Esophagus muscularis mucosa (tissue), 4 donors: ENCODE measurements at places on chromosomes 12 and 14. TPM values are rescaled to one million over a fixed set of nuclear protein-coding genes. Genes with fewer than 3 reads are reported as not detected.

Gene KRT82
- not detected for total RNA-seq

GRCh38 chr14:59313144-59313651, 124.7 kb downstream of the DAAM1 start:
- H3K27me3 ChIP-seq, result no peaks in the 10 kb centered on the region
- H3K36me3 ChIP-seq, result no peaks in the 10 kb centered on the region
- DNase-seq, result no peak

DNA sequence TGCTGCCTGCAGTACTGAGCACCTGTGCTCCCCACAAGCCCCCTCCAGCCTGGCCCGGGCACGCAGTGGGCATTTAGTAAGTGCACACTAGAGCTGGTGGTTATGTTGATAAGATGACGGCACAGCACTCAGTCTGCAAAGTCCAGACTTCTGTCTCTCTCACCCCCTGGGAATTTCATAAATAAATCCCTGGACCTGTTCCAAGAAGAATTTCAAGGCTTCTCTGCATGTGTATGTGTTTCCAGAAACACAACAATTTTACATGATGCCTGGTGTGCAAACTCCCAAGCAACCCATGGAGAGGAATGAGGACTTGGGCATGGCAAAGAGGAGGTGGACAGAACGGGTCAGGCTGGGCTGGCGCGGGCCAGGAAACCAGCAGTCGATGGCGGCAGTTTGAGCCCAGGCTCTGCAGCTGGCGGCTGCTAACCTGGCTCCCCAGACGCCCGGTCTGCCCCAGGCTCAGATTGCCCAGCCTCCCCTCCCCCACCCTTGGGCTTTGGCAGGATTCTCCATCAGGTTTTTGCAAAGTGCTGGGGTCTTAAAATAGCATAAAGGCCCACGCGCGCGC, 10.4 kb upstream of the ACVR1B start:
- DNase-seq, result no peak
- no peaks in the 10 kb centered on the region for H3K36me3 ChIP-seq
- H3K4me3 ChIP-seq, result no peak overlapping the region
- no peak overlapping the region for H3K27ac ChIP-seq
- no peaks in the 10 kb centered on the region for H3K4me1 ChIP-seq

- no peak overlapping the region for H3K4me3 ChIP-seq
- DNase-seq, result no peak
- H3K27me3 ChIP-seq, result no peaks in the 10 kb centered on the region
These were observed 220.5 kb downstream of the SEC23A start for GRCh38 chr14:38882533-38882932.

DNA sequence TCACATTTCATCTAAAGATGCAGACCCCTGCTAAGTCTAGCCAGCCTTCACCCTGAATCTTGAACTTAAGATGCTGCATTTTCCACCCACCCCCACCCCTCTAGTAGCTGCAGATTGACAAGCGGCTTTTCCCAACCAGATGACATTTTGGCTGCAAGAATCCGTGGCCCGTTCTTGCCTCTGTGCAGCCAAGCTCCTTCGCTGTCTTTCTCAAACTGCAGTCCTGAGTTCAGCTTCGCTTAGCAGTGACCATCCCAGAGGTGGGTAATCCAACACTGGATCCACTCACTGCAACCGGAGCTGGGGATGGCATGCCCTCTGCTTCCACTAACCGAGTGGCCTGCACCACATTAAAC, 765 bp upstream of the NFYB start:
- no peaks in the 10 kb centered on the region for H3K27me3 ChIP-seq
- H3K4me1 ChIP-seq, result peaks cover 24% of the 10 kb centered on the region
- DNase-seq, result no peak
- peak overlapping the region; percentile 95 for H3K27ac ChIP-seq

DNA sequence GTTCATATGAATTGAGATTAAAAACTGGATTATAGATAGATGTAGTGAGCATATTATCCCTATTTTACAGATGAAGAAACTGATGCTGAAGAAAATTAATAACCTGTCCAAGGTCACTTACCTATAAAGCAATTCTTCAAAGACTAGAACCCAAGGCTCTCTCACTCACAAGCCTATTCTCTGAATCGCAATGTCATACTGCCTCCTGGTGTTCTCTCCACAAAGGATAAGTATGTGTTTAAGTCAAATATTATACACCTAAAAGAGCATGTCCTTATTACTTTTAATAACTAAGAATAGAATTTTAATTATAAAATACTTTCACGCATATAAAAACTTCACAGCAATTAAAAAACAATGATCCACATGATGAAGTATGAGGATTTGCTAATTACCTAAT, 721.3 kb upstream of the USP15 start:
- no peaks in the 10 kb centered on the region for H3K27me3 ChIP-seq
- H3K4me1 ChIP-seq, result peaks cover 13% of the 10 kb centered on the region
- DNase-seq, result no peak
- no peaks in the 10 kb centered on the region for H3K36me3 ChIP-seq
- H3K27ac ChIP-seq, result no peak overlapping the region
